Pancreas (tissue), 10 donors: ENCODE measurements at places on chromosomes 7 and 10. TPM values are rescaled to one million over a fixed set of nuclear protein-coding genes. Genes with fewer than 3 reads are reported as not detected.

- DNase-seq, result no peak
Measured at GRCh38 chr10:5574642-5575131, 49.9 kb downstream of the CALML3 start.

DNA sequence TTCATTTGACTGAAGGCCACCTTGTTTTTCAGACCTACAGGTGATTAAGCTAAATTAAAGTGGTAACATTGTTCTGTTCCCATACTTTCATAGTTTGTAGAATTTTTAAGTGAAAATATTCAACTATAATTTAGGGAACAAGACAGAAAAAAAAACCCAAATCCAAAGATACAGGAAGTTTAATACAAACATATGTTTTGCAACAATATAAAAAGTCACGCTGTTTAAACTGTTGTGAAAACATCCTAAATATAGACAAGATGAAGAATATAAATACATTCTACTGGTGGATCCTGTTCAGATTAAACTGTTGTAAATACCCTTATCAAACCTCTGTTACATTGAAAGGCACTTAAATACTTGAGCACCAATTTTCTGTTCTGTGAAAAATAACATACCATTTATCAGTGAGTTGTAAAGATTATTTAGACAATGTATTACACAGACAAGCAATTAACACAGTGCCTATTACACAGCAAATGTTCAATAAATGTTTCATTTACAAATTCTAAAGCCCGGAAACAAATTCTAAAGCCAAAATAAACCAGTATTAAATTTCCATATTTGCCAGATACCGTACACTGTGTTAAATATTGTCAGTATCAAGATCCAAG lies 14.2 kb downstream of the ASZ1 start:
- DNase-seq, result no peak

GRCh38 chr7:146741911-146742310 lies 625.3 kb downstream of the CNTNAP2 start:
- no peak for DNase-seq

The CYP2W1 gene
- total RNA-seq, result not detected

The ADAM8 gene
- total RNA-seq, result 5.9 TPM
